ENCODE measurements at places on chromosomes 5 and 9. TPM values are rescaled to one million over a fixed set of nuclear protein-coding genes. Genes with fewer than 3 reads are reported as not detected.

The ANKRD31 gene
- total RNA-seq, result 0.41 TPM

The GMCL2 gene
- not detected for total RNA-seq

DNA sequence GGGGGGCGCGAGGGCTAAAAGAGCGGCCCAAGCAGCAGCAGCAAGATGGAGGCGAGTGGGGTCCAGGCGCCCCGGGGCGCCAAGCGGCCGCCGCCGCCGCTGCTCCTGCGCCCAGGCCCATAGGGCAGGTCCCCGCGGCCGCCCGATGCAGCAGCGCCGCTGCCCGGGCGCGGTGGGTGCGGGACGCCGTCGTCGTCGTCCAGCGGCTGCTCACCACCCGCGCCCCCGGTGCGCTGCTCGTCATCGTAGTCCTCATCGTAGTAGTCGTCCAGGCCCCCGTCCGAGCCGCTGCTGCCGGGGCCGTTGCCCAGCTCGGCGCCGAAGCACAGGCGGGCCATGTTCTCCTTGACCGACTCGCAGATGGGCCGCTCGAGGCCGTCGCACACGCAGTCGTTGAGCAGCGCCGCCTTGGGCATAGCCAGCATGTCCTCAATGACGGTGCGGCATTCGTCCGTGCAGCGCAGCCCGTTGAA is 1.5 kb downstream of the GAS1 start:
- no peaks in the 10 kb centered on the region for H3K36me3 ChIP-seq
- H3K4me3 ChIP-seq, result peak overlapping the region; percentile 71
- H3K27ac ChIP-seq, result peak overlapping the region; percentile 76
- H3K27me3 ChIP-seq, result no peaks in the 10 kb centered on the region
- peak; percentile 48 for DNase-seq
- H3K4me1 ChIP-seq, result peaks cover 7% of the 10 kb centered on the region

DNA sequence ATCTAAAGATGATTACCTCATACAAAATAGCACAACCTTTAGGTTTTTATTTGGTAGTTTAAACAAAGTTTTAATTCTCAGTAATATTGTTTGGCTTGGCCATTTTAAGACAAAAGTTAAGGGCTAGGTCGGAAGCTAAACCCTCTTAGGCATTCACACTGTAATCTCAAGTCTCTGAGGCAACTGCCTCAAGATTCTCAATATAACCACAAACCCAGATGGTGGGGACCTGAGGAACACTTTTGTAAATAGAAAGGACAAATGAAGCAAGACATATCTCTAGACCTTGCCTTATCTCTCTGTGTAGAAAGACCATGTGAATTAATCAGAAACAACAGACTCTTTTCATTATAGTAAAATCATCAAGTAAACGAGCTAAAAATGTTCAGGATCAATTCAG is 500.2 kb upstream of the CDH6 start:
- no peak overlapping the region for H3K27ac ChIP-seq
- no peaks in the 10 kb centered on the region for H3K27me3 ChIP-seq
- H3K4me1 ChIP-seq, result no peaks in the 10 kb centered on the region
- no peak for DNase-seq
- no peak overlapping the region for H3K4me3 ChIP-seq

DNA sequence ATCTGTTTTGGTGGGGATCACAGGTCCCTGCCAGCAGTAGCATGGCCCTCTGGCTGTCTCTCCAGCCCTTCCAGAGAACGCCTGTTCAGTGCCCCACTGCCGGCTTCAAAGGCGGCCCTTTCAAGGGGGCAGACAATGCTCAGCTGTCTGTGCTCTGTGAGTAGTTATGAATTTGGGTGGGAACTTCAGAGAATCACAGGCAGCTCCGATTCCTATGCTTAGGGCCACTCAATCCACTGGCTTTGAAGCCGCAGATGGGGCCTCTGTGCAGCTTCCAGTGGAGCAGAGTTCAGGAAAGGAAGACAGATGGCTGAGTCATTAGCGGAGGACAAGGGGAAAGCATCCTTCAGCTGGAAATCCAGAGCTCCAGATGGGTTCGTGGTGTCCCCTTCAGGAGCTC is 42.4 kb downstream of the NKX2-5 start:
- H3K4me1 ChIP-seq, result no peaks in the 10 kb centered on the region
- DNase-seq, result no peak
- H3K36me3 ChIP-seq, result no peaks in the 10 kb centered on the region
- no peaks in the 10 kb centered on the region for H3K27me3 ChIP-seq
- no peak overlapping the region for H3K4me3 ChIP-seq
- no peak overlapping the region for H3K27ac ChIP-seq

The MACROH2A1 gene
- 189 TPM for total RNA-seq

- H3K27me3 ChIP-seq, result no peaks in the 10 kb centered on the region
- H3K36me3 ChIP-seq, result no peaks in the 10 kb centered on the region
- peak overlapping the region; percentile 42 for H3K4me3 ChIP-seq
These were observed 528 bp downstream of the ACOT12 start for GRCh38 chr5:81393430-81393782.

The SPATA31E1 gene
- not detected for total RNA-seq

- no peaks in the 10 kb centered on the region for H3K27me3 ChIP-seq
- H3K4me3 ChIP-seq, result no peak overlapping the region
- no peak overlapping the region for H3K27ac ChIP-seq
These were observed 27.3 kb upstream of the DENND1A start for GRCh38 chr9:123957168-123957721.

DNA sequence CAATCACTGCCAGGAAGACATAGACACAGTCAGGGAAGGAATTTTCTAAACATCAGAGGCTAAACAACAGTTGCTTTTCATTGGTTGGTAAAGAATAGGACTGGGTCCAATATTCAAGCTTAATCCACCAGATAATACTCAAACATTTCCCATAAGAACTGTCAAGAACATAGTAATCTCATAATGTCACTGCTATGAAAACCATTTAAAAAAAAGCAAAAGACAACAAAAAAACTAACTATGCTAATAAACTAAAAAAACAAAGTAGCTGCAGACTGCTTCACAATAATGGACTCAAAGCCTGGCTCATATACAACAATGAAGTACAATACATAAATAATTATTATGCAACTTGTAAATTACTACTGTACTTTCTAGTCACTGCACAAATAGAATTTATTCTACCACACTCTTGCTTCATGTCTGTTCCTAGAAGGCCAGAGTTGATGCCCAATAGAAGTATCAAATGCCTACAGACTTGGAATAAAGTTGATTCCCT is 148.7 kb downstream of the MLLT3 start:
- DNase-seq, result no peak
- no peak overlapping the region for H3K4me3 ChIP-seq
- no peaks in the 10 kb centered on the region for H3K27me3 ChIP-seq
- no peaks in the 10 kb centered on the region for H3K4me1 ChIP-seq

GRCh38 chr9:98254228-98255060 is 1.0 kb downstream of the TBC1D2 start:
- H3K27ac ChIP-seq, result peak overlapping the region; percentile 96
- H3K27me3 ChIP-seq, result no peaks in the 10 kb centered on the region
- no peak for DNase-seq

The SLC36A2 gene
- not detected for total RNA-seq

GRCh38 chr5:76497986-76498717 is 95.1 kb downstream of the IQGAP2 start:
- H3K36me3 ChIP-seq, result no peaks in the 10 kb centered on the region
- no peak overlapping the region for H3K4me3 ChIP-seq
- H3K27me3 ChIP-seq, result no peaks in the 10 kb centered on the region
- H3K27ac ChIP-seq, result no peak overlapping the region

- no peak overlapping the region for H3K4me3 ChIP-seq
- no peak overlapping the region for H3K27ac ChIP-seq
- H3K36me3 ChIP-seq, result no peaks in the 10 kb centered on the region
- DNase-seq, result no peak
These were observed 62.7 kb downstream of the EPB41L4A start for GRCh38 chr5:112356178-112356956.

The TMEFF1 gene
- 2.7 TPM for total RNA-seq

- no peaks in the 10 kb centered on the region for H3K27me3 ChIP-seq
- no peak overlapping the region for H3K27ac ChIP-seq
- H3K4me3 ChIP-seq, result no peak overlapping the region
- H3K36me3 ChIP-seq, result no peaks in the 10 kb centered on the region
- DNase-seq, result no peak
- H3K4me1 ChIP-seq, result no peaks in the 10 kb centered on the region
These were observed 215.5 kb upstream of the TNC start for GRCh38 chr9:115333277-115334070.

- H3K4me1 ChIP-seq, result no peaks in the 10 kb centered on the region
- H3K27me3 ChIP-seq, result no peaks in the 10 kb centered on the region
- H3K27ac ChIP-seq, result no peak overlapping the region
- no peak for DNase-seq
- no peaks in the 10 kb centered on the region for H3K36me3 ChIP-seq
- no peak overlapping the region for H3K4me3 ChIP-seq
These were observed 463.1 kb upstream of the CDH10 start for GRCh38 chr5:25107853-25108252.

The C5orf52 gene
- total RNA-seq, result not detected

The PCDHB12 gene
- 0.32 TPM for total RNA-seq

DNA sequence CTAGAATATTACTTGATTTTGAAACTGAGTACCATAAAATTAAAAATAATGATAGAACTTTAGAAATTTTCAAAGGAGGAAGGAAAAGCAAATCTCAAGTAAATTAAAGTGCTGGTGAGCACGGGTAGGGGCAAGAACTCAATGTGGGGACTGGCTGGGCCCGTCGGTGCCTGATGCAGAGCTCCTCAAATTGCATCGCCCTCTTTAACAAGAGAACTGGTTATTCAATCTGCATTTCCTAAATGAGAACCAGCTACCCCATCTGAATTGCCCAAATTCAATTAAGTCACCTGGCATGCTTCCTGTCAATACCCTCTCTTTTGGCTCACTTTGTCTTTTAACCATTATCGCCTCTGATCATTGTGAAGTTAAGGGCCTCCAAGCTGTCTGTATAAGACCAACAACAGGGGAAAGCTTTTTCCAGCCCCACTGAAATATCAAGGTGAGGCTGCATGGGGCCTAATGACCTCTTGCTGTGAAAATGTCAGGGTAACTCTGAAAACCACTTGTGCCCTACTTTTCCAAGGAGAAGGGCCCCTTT is 316.7 kb downstream of the SLIT3 start:
- H3K27me3 ChIP-seq, result no peaks in the 10 kb centered on the region
- H3K27ac ChIP-seq, result no peak overlapping the region
- H3K4me3 ChIP-seq, result no peak overlapping the region
- no peaks in the 10 kb centered on the region for H3K36me3 ChIP-seq
- no peak for DNase-seq
- H3K4me1 ChIP-seq, result no peaks in the 10 kb centered on the region

DNA sequence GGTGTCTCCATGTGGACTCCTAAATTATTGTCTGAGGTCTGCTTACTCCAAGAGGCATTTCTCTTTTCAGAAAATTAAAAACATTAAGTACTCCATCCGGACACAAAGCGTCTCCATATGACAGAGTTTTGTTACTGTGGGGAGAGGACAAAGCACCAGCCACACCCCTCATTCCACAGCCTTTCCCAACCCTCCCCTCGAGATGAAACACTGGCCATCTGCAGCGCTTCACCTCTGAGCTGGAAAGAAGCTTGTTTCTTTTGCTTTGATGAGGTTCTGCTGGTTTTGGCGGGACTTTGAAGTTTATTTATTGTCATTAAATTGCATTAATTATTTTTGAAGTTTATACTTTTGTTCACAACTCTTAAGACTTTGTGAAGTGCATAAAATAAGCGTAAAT is 27.6 kb upstream of the NKD2 start:
- H3K36me3 ChIP-seq, result no peaks in the 10 kb centered on the region
- DNase-seq, result peak; percentile 3
- H3K27ac ChIP-seq, result no peak overlapping the region
- no peaks in the 10 kb centered on the region for H3K4me1 ChIP-seq

DNA sequence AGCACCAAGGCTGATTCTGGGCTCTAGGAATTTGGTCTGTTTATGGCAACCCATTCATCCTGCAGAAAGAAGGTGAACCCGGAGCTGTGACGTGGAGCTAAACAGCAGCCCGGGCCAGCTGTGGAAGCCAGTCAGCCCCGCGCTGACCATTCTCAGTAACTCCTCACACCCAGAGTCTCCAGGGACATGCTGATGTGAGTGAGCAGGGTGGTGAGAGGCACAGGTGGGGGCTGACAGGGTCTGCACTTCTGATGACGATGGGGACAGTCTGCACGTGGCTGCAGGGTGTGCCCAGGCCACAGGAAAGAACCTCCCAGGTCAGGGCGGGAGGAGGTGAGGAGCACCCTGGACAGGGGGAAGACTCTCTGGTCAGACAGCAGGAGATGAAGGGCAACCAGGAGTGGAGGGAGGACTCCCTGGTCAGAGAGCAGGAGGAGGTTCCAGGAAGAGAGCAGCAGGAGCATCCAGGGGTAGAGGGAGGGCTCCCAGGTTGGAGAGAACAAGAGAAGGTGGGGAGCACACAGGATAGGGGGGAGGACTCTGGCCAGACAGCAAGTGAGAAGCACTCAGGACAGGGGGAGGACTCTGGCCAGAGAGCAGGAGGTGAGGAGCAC is 26.1 kb upstream of the SLC6A3 start:
- DNase-seq, result no peak
- H3K36me3 ChIP-seq, result no peaks in the 10 kb centered on the region
- H3K27ac ChIP-seq, result no peak overlapping the region
- no peak overlapping the region for H3K4me3 ChIP-seq

The CDC25C gene
- total RNA-seq, result 0.14 TPM

DNA sequence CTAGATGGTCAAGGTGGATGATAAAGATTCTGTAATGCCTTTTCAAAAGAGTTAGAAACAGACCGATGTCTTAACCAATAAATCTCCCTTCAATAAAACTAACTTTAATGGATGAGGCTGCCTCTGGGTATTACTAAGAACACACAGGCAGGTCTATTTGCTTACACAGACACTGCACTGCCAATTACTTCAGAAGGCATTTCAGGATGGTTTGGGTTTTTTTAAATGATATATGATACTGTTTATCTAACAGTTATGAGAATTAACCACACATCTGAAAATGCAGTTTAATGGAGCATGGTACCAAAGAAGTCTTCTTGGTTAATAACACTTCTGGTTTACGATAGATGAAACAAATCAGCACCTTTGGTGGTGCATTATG is 367.9 kb upstream of the GRAMD2B start:
- no peaks in the 10 kb centered on the region for H3K4me1 ChIP-seq
- H3K27ac ChIP-seq, result no peak overlapping the region
- H3K36me3 ChIP-seq, result no peaks in the 10 kb centered on the region
- no peak overlapping the region for H3K4me3 ChIP-seq
- no peak for DNase-seq

DNA sequence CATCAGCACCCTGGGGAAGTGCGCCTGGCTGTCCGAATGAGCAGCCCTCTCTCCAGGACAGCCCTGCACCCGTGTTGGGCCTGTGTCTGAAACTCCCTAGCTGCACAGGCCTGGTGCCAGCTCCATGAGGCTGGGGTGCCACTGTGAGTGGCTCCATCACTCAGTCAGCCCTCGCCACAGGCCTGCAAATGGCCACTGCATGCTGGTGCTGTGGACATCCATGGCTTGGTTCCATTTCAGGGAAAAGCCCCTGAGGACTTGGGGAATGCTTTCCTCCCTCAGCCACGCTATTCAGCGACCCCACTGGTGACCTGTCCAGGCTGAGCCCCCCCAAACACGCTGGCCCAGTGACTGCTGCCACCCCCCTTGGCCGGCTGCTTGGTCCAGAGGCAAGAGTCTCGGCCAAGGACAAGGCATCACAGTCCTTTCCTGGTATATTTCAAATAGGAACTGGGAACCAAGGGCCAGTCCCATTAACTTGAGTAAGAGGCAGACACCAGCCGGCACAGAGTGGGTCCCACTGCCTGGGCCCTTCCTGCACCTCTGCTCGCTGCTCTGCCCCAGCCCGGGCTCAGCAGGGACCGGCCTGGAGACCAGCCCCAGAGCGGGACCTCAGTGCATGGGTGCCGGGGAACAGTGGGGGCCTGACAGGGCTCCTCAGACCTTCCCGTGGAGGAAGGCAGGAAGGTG is 181.3 kb downstream of the AUH start:
- no peaks in the 10 kb centered on the region for H3K27me3 ChIP-seq
- no peak overlapping the region for H3K4me3 ChIP-seq
- H3K27ac ChIP-seq, result no peak overlapping the region
- no peaks in the 10 kb centered on the region for H3K4me1 ChIP-seq
- DNase-seq, result no peak

All from prostate gland (tissue), 2 donors.